ENCODE measurements at places on chromosomes 13 and 19.

DNA sequence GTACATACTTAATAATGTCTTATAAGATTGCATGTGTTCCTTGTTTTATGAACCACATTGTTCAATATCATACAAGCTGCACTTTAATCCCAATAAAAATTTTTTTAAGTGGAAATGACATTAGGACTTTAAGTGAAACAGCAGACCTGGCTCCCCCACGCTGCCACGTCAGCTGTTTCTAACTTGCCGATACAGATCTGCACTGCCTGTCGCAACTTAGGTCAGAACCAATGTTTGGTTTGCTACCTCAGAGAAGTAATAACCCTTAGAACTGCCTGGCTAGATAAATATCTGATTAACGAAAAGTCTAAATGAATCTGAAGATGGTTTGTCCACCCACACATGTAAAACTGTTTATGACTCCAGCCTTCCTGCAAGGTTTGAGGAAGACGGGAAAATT, 327.5 kb upstream of the DACH1 start:
- DNase-seq: no peak

DNA sequence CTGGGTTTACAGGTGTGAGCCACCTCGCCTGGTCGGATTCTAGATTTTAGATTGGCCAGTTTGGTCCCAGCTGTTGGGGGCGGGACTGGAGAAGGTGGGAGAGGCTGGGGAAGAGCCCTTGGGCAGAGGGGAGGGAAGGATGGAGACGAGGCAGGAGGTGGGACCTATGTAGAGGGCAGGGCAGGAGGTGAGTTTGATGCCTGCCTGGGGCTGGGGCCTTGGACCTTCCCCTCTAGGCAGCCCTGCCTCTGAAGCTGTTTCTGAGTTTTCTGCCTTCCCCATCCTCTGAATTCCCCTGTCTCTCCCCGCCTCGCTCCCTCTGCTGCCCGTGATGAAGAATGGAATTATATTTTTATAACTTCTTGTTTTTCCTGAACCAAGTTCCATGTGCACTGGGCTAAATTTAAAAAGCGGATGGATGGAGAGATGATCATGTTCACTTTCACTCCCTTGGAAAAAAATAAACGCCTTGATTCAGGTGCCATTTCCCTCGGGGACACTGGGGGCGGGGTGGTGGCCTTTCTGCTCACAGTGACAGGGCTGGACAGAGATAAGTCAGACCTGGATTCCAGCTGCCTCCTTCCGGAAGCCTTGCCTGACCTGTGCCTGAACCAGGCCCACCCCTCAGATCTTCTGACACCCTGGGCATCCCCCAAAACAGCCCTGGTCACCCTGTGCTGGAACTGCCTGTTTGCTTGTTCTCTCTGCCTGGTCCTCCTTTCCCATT, 16.5 kb upstream of the TNFAIP8L1 start:
- no peak for DNase-seq

- DNase-seq: no peak
Observed at GRCh38 chr13:36148446-36148845, 17.3 kb upstream of the DCLK1 start.

GRCh38 chr13:84847107-84847506, 952.1 kb downstream of the SLITRK6 start:
- DNase-seq: no peak

GRCh38 chr13:45036206-45036605, 46.9 kb downstream of the GPALPP1 start:
- DNase-seq: no peak

GRCh38 chr13:29589967-29590366, 5.5 kb downstream of the SLC7A1 start:
- DNase-seq: no peak

DNA sequence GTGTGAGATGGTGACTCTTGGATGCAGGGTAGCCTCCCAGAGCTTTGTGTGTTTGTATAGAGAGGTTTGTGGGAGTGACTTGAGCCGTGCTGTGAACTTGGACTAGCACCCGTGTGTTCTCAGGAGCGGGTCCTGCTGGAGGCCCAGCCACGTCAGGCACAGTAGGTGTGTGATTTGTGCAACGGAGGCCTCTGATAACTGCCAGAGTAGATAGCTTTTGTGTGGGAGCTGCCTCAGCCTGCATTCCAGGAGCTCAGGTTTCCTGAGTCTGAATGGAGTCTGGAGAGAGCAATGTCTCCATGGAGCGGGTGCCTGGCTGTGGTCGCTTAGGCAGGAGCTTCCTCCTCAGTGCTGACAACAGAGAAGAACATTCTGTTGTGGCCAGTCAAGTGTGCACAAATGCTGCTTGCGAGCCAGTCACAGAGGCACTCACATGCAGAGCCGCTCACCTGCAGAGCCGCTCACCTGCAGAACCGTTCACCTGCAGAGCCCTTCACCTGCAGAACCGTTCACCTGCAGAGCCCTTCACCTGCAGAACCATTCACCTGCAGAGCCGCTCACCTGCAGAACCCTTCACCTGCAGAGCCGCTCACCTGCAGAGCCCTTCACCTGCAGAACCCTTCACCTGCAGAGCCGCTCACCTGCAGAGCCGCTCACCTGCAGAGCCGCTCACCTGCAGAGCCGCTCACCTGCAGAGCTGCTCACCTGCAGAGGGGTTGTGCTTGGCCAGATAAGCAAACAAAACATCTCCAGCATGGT, 32.6 kb downstream of the TFDP1 start:
- no peak for DNase-seq

DNA sequence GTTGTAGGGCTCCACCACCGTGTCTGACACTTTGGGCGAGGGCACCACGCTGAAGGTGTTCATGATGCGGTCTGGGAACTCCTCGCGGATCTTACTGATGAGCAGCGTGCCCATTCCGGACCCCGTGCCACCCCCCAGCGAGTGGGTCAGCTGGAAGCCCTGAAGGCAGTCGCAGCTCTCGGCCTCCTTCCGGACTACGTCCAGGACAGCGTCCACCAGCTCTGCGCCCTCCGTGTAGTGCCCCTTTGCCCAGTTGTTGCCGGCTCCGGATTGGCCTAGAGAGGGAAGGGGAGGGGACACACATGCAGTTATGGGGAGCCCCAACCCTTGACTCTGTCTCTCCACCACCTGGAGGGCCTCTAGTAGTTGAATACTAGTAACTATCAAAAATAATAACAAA, 6.2 kb downstream of the TUBB4A start:
- no peak for DNase-seq

- DNase-seq: no peak
Observed at GRCh38 chr13:26784704-26785639, 24.4 kb upstream of the GPR12 start.

DNA sequence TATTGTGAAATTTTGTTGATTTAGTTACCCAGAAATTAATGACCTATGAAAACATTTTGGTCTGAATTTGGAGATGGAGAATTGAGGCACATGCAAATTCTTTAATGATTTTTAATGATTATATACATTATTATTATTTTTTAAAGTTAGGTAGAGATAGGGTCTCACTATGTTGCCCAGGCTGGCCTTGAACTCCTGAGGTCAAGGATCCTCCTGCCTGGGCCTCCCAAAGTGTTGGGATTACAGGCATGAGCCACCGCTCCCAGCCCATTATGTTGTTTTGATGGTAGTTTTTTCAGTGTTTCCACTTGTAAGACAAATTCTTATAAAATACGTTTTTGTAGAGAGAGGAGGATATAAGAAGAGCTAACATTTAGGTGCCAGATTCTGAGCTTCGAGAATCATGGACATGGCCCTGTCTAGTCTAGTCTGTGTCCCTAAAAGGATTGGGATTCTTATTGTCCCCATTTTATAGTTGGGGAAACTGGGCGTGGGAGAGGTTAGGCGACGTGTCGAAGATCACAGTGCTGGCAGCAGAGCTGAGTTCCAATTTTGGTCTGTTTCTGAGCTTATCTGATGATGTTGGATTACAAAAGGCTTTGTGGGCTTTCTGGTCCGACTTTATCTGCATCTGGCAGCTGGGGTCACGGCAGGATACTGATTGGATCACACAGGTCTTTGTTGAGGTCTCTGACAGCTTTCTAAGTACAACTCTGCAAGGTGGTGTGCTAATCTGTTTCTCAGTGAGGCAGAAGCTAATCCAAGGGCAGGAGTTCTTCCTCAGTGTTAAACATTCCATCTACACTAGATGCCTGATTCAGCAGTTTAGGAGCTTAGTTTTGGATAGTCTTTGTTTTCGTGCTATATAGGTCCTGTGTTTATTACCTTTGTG, 7.5 kb upstream of the WDR88 start:
- DNase-seq: no peak

DNA sequence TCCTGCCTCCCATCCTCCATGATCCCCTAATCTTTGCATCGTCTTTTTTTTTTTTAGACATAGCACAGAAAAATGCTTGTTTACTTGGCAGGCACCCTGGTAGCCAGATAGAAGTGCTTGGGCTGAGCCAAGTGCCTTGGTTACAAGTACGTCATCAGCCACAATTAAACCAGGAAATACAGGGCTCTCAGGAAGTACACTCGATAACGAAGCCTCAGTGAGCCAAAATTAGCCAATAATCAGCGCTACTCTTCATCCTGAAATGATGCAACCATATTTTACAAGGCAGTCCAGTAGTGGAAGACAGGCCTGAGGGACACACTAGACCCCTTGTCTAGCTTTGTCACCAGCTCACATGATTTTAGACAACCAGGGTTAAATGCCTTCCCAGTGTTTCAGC, 194.0 kb upstream of the NBEA start:
- no peak for DNase-seq

DNA sequence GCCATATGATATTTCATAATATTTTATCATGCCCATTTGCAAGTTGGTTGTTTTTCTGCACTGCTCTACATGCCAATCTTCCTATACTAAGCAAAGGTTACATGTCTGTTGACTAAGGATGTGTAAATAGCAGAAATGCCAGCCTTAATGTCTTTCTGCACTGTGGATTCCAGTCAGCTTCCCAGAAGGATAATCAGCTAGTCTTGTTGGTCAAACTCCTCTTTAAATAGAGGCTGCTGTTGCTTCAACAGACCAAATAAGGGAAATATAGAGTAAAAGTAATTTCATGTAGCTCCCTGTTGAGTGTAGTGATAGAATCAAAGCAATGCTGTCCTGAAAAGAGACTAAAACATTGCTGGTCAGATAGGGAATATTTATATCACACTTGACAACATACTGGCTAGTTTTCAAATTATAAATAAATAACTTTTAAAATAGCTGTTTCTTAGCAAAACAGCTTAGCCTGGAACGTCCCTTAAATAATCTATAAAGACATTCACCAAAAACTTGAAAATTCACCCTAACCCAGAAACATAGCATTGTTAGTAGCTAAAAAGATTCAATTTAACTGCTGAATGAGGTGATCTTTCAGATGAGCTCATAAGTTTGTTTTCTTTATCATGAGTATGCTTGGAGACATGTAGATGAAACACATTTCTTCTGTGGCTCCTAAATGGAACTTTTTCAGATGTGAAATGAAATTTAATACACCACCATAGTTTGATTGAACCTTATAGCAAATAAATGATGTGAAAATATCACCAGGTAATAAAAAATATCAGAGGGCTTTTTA, 56.6 kb downstream of the FRY start:
- DNase-seq: no peak

DNA sequence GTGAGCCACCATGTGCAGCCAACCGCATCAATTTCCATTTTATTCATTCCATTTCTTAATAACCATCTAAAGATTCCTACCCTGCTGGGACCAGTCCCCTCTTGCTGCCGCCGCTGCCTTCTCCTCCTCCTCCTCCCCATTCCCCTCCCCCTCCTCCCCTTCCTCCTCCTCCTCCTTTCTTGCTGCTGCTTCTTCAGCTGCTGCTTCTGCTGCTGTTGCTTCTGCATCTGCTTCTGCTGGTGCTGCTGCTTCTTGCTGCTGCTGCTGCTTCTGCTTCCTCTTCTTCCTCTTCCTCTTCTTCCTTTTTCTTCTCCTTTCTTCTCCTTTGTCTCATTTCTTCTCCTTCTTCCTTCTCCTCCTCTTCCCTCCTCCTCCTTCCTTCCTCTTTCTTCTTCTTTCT, 20.0 kb upstream of the SPRYD7 start:
- no peak for DNase-seq

DNA sequence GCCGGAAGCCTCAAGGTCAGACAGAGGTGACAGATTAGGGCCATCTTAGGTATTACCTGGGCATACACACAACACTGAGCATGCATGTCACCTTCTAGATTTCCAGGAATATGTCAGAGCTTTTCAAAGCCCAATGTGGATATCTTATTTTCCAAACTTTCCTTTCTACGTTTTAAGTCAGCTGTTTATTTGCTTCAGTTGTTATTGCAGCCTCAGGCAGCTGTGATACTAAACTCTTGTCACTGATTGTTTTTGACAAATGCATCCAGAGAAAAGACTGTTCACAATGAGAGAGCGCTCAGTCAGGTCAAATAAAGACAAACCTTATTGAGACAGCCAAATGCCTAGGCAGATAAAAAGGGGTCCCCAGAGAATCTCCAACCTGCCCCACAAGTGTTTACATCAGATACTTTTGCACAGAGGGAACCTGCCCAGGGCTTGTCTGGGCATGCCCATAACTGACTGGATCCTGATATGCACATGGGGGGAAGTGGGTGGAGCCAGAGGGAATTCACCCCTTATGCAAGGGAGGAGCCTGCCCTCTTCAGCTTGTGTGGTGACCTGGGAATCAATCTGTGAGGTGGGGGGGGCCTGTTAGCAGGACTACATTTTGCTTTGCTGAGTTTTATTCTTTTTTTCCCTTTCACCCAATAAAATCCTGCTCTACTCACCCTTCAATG, 28.5 kb downstream of the MED4 start:
- DNase-seq: no peak

DNA sequence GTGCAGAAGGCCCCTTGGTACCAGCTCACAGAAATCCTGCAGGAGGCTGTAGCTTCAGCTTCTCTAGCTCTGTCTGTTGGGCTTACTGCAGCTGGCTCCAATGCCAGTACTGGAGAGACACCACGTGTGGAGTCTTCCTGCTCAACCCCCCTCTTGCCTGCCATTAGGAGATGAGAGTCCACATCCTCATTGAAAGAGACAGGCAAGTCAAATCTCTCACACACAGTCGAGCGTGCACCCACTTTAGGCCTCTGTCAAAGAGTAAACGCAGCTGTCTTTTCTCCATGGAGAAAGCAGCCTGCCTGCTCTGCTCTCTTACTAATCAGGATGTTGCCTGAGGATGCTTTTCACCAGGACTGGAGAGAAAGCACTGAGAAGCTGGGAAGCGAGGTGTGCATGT, 523.0 kb upstream of the NBEA start:
- no peak for DNase-seq

GRCh38 chr13:27556109-27556508, 64.2 kb downstream of the LNX2 start:
- DNase-seq: no peak

DNA sequence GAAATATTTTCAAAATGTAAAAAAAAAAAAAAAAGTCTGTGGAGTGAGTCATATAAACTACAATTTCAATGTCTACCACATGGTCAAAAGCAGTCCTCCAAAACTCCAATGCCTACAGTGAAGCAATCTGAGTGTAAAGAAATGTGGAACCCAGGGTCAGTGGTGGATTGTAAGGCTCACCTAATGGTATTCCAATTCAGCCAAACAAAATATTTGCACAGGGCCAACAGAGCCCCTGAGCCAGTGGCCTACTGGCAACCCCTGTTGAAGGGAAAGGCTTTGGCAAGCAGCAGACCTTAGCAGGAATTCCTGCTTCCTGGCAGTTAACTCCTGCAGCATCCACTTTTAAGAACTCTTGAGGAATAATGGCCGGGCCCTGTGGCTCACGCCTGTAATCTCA, 3.4 kb downstream of the DNMT1 start:
- no peak for DNase-seq

- DNase-seq: no peak
Observed at GRCh38 chr19:36115453-36116343, at the start of gene TBCB. Gene TBCB (plus strand): TSS chr19:36115468. CDS start chr19:36115561, 93 bp downstream.

Data from cortex of kidney (tissue), 1 donor.